ENCODE measurements at places on chromosomes 4 and X.

DNA sequence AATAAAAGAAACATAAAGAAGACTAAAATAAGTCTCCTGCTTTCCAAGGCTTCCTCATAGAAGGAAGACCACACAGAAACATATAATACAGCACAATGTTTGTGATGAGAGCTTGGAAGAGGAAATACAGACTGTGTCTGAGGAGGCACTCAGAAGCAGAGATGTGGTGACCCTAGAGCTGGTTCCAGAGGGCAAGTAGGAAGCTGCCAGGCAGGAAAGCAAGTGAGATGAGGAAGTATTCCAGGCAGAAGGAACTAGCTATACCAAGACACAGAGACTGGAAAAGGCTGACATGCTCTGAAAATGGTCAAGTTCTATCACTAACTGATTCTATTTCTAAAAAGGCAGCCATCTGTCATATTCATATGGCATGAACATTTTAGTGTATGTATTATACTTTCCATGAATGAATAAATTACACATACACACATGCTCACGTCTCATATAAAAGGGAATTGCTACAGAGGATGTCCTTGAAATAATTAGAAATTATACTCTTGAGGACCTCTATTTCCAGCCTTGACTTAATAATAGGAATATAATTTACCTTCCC is 16.6 kb upstream of the HSFX2 start:
- no peak for DNase-seq

- no peak for DNase-seq
Observed at GRCh38 chr4:19095491-19096046, 1074.0 kb upstream of the LCORL start.

- DNase-seq = no peak
Observed at GRCh38 chrX:54509400-54509799, 13.4 kb upstream of the FGD1 start.

- DNase-seq = no peak
Observed at GRCh38 chr4:154658680-154659405, 46.4 kb upstream of the FGG start.

DNA sequence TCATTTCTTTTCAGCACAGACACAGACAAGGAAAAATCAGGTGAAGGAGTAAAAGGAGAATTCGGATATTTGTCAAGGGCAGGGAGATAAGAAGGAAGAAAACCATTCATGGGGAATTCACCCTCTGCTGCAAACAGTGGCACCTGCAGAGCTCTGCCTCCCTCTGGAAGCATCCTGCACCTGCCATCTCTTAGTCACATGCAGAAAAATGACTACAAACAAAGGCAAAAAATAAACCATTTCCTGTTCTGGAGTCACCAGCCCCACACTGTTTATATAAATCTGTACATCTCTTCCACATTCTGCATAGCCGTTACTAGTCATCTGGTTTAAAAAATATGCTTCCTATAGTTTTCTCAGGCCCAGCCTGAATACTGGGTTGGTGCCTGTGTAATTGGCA is 205.3 kb downstream of the ARAP2 start:
- no peak for DNase-seq

DNA sequence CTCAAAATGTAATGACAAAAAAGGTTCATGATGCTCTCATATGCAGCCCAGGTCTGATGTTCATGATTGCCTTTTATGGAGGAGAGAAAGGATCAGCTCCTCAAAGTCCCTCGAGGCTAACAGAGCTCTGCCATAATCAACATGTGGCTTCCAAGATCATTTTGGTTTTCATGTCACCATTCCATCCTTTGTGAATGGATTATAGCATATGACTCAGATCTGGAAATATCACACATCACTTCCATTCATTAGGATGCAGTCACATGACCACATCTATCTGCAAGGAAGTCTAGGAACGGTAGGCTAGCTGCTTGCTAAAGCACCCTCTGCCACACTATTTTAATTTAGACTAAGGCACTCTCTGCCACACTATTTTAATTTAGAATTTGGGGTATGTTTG is 77.6 kb downstream of the COX18 start:
- no peak for DNase-seq

DNA sequence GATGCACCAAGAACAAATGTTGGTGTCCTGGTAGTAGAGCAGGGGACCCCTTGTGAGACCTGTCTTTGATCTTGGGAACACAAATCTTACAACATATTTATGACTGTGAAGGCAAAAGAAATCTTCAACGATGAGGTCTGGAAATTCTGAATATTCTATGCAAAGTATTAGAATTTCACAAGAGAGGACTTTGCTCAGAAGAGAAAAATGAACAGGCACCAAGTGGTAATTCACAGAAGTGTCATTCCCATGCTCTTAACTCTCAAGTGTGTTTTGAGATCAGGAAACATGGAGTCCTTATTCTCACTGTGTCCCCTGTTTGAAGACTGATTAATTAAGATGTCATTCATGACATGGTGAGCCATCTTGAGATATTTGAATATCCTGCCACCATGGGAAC is 52.5 kb downstream of the COQ2 start:
- no peak for DNase-seq

- DNase-seq = no peak
Observed at GRCh38 chr4:17613761-17614415, 553 bp upstream of the MED28 start.

DNA sequence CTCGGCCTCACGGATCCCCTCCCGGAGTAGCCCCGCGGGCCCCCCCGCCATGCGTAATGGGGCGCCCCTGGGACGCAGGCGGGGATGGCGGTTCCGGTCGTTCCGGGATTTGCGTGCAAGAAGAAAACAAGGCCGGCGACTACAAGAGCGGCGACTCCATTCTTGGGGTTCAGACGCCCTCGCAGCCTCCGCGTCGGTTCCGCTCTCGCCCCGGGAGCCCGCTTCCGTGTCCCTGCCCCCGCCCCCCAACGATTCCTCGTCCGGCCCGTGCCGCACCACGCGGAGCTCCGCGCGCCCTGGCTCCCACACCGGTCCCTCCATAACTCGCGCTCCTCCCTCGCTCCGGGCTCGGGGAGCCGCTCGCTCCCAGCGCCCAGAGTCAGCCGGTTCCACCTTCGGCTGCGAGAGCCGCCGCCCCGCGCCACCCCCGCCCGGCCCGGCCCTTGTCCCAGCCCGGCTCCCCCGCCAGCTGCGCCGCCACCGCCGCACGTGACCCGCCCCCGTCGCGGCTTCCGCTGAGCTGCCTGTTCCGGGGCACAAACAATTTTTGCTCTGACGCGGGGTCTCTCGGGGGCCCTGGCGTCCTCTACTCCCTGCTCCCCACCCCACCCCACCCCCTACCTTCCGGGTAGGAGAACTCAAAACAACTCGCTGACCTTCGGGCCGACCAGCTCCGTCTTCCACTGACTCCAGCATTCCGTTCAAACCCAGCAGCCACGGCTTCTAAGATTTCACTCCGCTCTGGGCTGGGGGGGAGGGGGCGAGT is 78.8 kb upstream of the BCOR start:
- peak; percentile 68 for DNase-seq

DNA sequence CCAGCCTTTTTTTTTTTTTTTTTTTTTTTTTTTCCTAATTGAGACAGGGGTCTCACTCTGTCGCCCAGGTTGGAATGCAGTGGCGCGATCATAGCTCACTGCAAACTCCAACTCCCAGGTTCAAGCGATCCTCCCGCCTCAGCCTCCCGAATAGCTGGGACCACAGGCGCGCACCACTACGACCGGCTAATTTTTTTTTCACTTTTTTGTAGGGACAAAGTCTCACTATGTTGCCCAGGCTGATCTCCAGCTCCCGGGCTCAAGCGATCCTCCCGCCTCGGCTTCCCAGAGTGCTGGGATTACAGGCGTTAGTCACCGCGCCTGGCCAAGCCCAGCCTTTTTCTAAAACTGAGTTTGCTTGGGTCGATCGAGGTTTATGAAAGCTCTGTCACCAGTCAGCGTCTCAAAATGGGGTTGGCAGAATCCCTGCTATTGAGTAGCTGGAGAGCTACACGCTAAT is 1.3 kb upstream of the OTUD5 start:
- DNase-seq = no peak

DNA sequence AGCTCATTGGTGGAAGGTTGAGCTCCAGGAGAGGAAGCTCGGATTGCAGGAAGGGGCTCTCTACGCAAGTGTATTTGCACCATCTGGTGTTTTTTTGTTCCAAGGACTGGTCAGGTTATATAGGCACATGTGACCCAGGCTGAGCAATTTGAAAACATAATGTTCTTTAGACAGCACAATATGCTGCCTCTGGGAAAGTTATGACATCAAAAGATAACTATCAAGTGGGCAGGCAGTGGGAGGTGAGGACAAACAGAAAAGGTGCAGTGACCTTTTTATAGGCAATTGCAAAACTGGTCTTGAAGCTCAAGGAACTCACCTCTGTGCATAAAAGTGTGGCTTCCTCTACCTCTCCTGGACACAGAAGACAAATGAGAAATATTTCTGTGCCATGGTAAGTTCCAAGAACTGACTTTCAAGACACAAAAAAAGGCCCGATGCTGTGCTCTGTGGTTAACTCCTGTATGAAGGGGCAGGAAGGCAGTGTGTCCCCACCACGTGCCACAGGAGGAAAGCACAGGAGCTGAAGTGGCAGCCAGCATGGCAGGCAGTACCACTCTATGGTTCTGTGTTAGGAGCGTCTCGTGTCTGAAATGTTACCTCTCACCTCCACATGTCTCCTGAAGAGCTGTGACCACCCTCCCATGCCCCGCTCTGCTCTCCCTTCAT is 128.6 kb downstream of the SHROOM3 start:
- no peak for DNase-seq

- no peak for DNase-seq
Observed at GRCh38 chrX:103073467-103073866, 9.5 kb upstream of the BEX1 start.

DNA sequence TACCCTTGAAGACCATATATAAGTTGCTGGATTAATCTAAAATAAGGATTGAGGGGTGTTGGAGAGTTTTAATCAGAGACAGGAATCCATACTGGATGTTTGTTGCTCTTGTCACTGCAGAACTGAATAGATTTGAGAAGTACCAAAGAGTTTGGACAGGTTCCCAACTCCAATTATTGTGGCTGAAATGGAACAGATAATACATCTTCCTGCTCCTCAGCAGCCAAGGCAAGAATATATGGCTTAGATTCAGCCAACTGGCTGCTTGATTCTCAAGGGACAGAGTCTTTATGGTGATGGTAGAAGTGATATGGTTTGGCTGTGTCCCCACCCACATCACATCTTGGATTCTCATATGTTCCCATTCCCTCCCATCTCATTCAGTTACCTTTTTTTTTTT is 97.0 kb upstream of the PDHA2 start:
- no peak for DNase-seq

DNA sequence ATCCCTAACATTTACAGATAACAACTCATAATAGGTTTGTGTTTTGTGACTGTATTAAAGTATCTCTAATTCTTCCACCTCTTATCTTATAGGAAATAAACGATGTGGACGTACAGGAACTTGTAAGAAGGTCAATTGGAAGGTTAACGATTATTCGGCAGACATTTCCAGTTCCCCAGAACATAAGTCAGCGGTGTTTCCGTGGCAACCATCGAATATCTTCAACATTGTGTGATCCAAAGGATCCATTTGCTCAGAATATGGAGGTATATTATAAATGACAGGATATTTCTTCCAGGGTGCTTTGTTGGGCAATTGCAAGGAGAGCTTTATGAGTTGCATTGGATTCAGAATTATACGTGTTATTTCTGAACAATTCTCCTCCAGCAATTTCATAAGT is 611.9 kb upstream of the ATOH1 start:
- DNase-seq = no peak

GRCh38 chr4:162456106-162456505 is 292.3 kb upstream of the FSTL5 start:
- no peak for DNase-seq

DNA sequence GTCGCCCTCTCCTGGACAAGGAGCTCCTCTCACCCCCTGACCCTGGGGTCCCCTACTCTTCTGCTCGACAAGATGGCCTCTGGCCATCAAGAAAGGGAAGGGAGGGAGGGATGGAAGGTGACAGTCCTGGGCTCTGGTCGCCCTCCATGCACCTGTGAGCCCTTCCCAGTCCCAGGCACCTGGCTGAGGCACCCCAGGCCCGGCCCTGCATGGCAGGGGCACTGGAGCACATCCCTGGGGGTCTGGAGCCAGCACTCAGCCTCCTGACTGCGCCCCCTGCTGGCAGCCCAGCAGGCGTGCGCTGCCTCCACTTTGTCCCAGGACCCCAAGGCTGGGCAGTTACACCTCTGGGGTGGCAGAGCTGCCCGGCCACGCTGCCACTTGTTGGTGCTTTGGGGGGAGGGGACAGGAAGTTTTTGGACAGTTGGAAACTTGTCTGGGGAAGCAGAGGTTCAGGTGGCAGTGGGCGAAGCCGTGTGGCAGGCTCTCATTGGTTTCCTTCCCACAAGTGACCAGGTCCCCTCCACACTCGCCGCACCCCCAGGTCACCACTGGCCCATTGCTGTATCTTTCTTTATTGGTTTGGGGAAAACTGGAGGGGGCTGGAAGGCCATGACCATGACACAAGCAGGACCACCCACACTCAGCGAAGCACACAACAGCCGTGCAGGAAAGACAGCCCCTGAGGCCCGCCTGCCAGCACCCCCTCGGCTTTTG is 4.3 kb downstream of the PNCK start:
- DNase-seq = no peak

DNA sequence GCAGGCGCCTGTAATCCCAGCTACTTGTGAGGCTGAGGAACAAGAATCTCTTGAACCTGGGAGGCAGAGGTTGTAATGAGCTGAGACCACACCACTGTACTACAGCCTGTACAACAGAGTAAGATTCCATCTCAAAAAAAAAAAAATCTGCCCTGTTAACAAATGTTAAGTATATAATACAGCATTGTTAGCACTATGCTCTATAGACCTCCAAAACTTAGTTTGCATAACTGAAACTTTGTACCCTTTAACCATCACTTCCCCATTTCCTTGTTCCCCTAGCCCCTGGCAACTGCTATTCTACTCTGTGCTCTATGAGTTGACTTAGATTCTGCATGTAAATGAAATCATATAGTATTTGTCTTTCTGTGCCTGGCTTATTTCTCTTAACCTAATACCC is 76.7 kb downstream of the TAB3 start:
- DNase-seq = no peak

- DNase-seq = no peak
Observed at GRCh38 chr4:19531906-19532848, 719.5 kb upstream of the SLIT2 start.

DNA sequence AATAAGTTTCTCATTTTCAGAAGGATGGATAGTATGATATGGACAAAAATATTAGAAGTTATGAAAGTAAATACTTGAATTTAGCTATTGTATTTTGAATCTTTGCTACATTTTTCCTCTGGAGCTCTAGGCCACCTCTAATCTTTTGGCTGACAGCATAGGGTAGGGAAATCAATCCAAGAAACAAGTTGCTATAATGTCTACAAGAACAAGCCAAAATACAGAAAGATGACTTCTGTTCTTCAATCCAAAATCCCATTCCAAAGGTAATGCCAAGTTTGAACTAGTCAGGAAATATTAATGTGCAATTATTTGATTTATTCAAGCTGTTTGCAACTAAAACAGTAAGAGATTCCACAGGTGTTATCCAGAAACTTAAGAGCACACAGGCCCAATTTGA is 1323.1 kb downstream of the ADGRL3 start:
- DNase-seq = no peak

GRCh38 chr4:17704020-17704650 is 77.3 kb downstream of the FAM184B start:
- no peak for DNase-seq

- DNase-seq = no peak
Observed at GRCh38 chr4:3075652-3075981, 1.1 kb downstream of the HTT start.
